ENCODE measurements at places on chromosomes 4 and X. TPM values are rescaled to one million over a fixed set of nuclear protein-coding genes. Genes with fewer than 3 reads are reported as not detected.

SPANXC gene
- not detected for total RNA-seq

LRP2BP gene
- 1.6 TPM for total RNA-seq

AFM gene
- not detected for total RNA-seq

PTPN13 gene
- total RNA-seq: 42.9 TPM

GRCh38 chrX:9899640-9900111, 67.5 kb upstream of the CLDN34 start:
- no peak for DNase-seq
